ENCODE measurements at places on chromosomes 6 and 20.
A peak's percentile ranks its signal among the peaks of the same experiment; 100 is the strongest.

DNA sequence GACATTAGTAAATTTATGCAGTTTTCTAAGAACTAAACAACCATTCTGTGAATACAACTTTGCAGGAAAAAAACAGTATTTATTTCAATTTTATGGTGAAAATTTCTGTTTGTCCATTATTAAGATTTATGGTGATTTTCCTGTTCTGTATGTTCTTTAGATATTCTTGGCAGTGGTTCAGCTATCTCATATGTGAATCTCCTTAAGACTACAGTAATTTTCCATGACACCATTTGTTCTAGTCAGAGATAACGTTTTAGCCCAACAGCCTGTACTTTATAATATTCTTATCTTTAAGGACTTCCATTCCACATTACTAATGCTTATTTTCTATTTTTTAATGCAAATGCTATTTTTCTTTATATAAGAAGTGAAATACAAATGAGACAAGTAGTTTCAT lies 504.0 kb downstream of the RFPL4B start:
- DNase-seq, result no peak

DNA sequence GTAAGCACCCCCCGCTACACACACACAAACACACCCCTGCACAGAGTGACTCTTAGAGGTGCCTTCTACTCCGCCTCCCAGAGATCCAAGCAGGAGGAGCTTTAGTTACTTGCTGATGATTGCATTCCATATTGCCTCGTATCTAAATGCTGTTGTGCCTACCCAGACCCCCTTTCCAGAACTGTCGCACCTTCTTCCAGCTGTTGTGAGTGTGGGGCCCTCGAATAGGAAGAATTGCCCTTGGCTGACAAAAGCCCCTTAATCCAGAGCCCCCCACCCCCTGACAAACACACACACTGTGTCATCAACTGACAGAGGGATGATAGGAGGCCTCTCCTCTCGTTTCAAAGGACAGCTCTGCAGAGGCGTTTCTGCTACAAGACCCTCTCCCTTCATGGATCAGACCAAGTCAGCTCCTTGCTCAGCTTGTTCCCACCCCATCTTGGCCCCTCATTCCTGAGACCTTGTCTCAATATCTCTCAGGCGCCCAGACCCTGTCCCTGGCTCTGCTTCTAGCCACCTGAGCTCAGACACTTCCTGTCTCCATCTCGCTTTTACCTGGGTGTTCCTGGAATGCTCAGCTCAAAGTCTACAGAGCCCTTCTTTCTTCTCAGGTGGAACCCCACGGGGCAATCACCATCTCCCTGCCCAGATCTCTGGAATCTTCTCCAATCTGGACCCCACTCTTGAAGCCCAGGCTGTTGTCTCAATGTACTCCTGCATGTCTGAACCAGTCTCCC lies 4.0 kb upstream of the VSX1 start:
- no peak for DNase-seq

DNA sequence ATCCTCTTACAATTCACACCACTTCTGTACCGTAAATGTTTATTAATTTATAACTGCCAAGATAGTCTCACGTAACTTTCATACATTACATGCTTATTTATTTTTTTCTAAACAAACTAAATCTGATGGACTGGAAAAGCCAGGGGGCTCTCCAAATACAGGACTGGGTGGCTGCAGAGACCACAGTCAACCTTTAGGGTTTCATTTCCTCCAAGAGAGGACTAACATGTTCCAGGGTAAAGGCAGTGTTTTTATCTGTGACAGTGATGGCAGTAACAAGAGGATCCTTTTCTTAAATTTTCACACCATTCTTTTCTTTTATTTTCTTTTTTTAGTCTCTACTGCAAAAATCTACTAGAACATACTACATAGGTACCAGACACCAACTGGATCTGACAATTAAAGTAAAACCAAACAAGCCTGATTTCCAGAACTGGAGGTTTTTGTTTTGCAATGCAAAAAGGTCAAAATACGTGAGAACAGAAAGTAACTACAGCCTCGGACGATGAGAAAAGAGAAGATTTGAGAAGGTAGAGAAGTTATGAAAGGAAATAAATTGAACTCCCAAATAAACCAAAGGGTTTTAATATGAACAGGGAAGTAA lies 1.2 kb downstream of the LMBRD1 start:
- peak; percentile 73 for DNase-seq

- no peak for DNase-seq
Measured at GRCh38 chr6:36845233-36845632, 6.0 kb upstream of the CPNE5 start.

DNA sequence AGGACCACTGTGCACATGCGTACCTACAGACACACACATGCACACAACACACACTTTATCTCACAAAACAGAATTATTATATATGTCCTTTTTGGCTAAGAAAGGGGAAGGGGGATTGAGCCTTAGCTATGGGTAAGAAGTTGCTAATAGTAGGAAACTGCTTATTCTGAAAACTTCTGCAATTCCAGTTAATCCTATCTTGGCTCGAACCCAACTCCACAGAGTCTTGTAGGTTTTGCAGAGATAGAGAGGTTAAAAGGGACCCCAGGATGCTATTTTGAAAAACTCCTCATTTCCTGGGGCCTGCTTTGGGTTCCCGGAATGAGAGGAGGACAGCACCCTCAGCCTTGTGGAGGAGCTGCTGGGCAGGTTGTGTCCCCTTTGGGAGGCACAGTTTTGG lies 233.8 kb downstream of the CLIC5 start:
- DNase-seq, result no peak

DNA sequence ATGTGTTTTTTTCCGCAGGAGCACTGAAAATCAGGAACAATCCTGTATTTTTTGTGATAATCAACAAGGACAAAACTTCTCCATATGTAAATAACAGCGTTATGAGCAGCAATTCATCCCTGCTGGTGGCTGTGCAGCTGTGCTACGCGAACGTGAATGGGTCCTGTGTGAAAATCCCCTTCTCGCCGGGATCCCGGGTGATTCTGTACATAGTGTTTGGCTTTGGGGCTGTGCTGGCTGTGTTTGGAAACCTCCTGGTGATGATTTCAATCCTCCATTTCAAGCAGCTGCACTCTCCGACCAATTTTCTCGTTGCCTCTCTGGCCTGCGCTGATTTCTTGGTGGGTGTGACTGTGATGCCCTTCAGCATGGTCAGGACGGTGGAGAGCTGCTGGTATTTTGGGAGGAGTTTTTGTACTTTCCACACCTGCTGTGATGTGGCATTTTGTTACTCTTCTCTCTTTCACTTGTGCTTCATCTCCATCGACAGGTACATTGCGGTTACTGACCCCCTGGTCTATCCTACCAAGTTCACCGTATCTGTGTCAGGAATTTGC lies at the start of gene TAAR6:
TAAR6 (plus strand) TSS at position 102 of the 557 bp plus-strand sequence; CDS start at position 102, 0 bp downstream.
- DNase-seq, result no peak

- DNase-seq, result no peak
Measured at GRCh38 chr6:8860671-8861070, 425.3 kb upstream of the SLC35B3 start.

- no peak for DNase-seq
Measured at GRCh38 chr20:44166477-44166876, 20.5 kb downstream of the JPH2 start.

DNA sequence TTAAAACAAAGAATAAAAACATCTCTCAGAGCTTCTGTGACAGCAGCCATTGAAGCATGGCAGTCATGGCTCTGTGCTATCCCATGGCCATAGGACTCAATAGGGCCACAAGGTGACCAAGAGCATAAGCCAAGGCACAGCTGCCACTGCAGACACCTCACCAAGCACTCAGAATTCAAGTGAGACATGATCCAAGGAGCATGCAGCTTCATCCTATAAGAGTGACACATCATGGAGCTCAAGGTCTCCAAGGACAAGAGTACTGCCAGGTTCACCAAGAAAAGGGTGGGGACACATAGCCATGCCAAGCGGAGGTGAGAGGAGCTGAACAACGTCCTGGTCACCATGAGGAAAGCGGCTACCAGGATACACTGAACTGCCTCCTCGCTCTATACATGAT lies 53.0 kb downstream of the RCAN2 start:
- no peak for DNase-seq

DNA sequence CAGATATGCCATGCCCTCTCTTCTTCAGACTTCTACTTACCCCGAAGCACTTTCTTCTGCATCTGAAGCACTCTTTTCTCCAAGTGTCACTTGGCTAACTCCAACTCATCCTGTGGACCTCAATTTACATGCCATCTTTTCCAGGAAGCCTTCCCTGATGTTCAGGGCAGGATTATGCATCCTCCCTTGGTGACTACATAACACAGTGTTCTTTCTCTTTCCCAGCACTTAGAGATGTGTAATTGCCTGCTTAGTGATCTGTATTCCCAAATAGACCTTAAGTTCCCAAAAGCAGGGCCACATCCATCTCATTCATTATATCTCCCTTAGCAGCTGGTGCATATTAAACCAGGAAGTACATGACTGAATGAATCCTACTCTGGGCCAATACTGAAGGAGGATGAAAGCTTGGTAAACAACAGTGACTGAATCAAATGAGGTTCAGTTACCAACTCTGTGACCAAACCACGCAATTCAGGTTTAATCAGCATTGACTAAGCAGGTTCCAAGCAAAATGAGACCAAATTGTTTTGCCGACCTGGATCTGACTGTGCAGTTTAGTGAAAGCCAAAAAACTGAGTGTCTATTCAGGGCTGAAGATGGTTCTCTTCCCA lies 121.4 kb upstream of the TCF21 start:
- DNase-seq, result no peak

GRCh38 chr6:52210227-52210626 lies 24.1 kb downstream of the IL17A start:
- DNase-seq, result peak; percentile 52

DNA sequence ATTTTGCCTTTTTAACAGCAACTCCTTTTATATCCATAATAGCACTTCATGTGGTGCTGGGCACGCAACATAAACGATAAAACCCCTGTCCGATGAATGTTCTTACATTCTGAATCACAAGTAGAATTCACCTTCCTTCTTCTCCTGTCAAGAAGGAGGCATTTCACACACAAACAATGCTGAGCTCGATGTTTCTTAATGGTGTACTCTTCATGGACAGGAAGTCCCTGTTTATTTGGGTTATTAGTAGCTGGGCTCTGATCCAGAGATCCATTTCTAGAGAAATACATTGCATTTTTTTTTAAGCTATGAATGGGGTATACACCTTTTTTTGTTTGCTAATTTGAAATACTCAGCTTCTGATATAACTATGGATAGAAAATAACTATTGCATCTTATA lies 82.4 kb downstream of the PPP1R3G start:
- DNase-seq, result no peak

GRCh38 chr6:93685494-93685893 lies 266.1 kb upstream of the EPHA7 start:
- no peak for DNase-seq

- no peak for DNase-seq
Measured at GRCh38 chr6:139648430-139649000, 274.1 kb upstream of the CITED2 start.

GRCh38 chr6:161847628-161848027 lies 573.8 kb upstream of the AGPAT4 start:
- DNase-seq, result no peak

- peak; percentile 56 for DNase-seq
Measured at GRCh38 chr6:5764401-5764955, 242.2 kb downstream of the NRN1 start.

- no peak for DNase-seq
Measured at GRCh38 chr20:7691647-7692269, 248.5 kb downstream of the HAO1 start.

DNA sequence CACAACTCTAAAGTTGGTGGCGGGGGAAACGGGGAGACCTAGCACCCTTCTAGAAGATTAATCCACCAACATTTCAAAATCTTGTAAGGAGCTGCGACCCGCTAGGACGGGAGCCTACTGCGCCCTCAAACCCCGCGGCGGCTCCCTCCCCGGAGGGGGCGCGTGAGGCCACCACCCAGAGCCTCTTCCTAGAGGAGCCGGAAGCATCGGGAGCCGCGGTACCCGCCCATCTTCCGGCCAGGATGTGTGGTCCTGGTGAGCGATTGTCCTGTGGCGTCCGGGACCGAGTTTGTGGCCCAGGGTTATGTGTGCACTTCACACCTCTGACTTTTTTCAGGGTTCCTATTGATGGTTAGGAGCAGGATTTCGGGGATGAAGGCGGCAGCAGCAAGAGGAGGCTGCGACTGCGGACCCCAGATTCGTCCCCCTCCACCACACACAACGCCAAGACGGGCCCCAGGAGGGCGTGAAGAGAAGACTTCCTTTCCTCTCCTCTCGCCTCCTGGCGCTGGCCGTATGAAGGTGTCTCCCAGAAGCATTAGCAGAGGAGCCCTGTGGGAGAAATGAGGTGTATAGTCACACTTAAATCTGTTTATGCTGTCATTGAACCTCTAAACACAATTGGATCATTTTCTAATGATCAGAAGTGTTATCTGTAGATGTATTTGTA lies 10.7 kb downstream of the ZNF165 start:
- no peak for DNase-seq

DNA sequence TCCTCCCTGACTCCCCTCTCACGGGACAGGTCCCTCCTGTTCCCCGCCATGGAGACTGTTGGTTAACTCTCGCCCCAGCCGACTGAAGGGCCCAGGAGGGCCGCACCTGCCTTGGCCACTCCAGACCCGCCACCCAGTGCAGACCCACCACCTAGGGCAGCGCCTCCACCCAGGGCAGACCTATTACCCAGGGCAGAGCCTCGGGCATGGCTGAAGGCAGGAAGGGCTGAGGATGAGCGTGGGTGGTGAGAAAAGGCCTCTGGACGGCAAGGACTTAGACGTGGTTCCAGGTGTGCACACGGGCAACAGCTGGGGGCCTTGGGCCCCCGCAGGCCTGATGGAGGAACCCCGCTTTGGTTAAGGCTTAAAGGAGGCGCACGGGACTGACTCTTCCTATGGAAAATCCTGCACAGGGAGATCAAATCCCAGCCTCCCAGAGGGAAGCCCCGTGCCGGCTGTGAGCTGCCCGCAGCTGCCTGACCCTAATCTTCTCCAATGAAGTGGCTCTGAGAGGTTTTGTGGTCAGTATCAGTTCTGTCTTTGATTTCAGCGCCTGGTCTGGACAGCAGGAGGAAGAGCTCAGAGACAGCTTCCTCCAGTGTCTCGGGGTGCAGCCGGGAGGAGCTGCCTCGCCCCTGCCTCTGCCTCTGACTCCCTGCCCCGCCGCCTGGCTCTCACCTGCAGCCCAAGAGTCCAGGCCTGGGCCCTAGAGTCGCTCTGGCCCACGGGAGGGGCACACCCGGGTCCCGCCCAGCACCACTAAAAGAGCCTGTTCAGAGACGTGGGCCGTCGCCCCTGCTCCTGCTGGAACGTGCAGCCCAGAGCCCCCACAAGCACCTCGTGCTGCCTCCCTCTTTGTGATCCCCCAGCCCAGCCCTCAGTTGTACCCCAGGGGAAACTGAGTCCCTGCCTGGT lies 12.1 kb upstream of the CHRNA4 start:
- DNase-seq, result no peak

- DNase-seq, result peak; percentile 90
Measured at GRCh38 chr20:45771182-45771759, 20.4 kb downstream of the WFDC3 start.

GRCh38 chr6:89364586-89364985 lies 12.1 kb upstream of the UBE2J1 start:
- DNase-seq, result no peak

DNA sequence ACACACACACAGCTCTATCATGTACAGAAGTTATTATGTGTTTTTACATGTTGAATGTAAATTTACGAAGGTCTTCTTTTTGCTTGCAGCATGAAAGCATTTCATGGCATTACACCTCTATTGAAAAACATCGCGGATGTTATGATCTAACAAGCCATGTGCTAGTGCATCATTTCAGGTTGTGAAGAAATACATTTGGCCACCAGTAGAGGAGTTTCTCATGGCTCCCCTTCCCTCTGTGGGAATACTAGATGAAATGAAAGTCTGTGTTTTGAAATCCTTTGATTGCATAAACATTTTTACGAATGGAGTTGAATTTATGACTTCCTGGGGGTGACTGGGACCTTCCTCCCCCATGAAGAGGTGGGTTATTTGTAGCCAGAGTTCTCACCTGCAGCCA lies 17.7 kb downstream of the MAS1 start:
- no peak for DNase-seq
